ENCODE measurements at places on chromosomes 5 and 9.

- DNase-seq, result no peak
Measured at GRCh38 chr9:85742597-85742936, 813 bp upstream of the AGTPBP1 start.

GRCh38 chr5:54083851-54084250 lies 226.5 kb downstream of the ARL15 start:
- no peak for DNase-seq

DNA sequence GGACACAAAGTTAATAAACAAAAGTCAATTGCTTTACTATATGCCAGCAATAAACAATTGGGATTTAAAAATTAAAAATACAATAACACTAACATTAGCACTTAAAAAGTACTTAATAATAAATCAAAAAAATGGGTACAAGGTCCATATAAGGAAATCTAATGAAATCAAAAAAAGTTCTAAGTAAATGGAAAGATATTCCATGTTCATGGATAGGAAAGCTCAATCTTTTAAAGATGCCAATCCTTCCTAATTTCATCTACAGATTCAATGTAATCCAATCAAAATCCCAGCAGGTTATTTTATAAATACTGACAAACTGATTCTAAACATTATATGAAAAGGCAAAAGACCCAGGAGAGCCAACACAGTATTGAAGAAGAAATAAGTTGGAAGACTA lies 41.9 kb downstream of the BTNL9 start:
- no peak for DNase-seq

- no peak for DNase-seq
Measured at GRCh38 chr9:123080444-123080843, 47.0 kb downstream of the GPR21 start.

GRCh38 chr5:57613741-57614140 lies 131.1 kb upstream of the ACTBL2 start:
- no peak for DNase-seq

- DNase-seq, result no peak
Measured at GRCh38 chr9:128362774-128363173, 8.4 kb upstream of the URM1 start.

- no peak for DNase-seq
Measured at GRCh38 chr5:79878721-79879336, 112.2 kb downstream of the MTX3 start.

- DNase-seq, result no peak
Measured at GRCh38 chr5:159331093-159331973, 1.0 kb upstream of the IL12B start.

DNA sequence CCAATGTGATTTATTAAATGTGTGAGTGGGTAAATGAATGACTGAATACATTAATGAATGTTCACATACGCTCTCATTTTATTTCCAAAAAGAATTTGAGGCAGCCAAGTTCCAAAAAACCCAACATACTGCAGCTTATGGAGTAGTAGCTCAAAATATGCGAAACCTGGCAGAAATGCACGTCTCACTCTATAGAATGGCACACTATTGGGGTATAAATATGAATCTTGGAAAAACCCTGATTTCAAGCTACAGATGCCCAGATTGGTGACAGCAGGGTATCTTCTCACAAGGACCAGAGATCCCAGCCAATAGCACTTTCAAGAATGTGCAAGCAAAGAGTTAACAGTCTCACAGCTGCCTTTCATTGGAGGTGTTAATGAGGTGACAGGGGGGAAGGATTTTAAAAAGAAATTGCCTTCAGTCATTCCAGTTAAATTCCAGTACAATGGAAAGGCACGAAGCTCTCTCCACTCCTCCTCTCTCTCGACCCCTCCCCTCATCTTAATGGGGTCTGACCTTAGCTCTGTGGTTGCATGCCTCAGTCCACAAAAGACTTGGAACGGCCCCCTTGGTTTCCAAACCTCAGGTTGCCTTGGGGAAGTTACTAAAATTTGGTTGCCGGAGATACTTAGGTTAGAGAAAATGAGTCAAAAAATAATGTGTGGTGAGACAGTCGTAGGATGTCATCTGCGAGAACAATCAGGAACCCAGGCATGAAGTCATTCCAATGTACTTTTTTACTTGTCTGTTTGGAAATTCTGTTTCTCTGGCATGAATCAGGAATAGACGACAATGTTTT lies 307.4 kb downstream of the NFIB start:
- no peak for DNase-seq

DNA sequence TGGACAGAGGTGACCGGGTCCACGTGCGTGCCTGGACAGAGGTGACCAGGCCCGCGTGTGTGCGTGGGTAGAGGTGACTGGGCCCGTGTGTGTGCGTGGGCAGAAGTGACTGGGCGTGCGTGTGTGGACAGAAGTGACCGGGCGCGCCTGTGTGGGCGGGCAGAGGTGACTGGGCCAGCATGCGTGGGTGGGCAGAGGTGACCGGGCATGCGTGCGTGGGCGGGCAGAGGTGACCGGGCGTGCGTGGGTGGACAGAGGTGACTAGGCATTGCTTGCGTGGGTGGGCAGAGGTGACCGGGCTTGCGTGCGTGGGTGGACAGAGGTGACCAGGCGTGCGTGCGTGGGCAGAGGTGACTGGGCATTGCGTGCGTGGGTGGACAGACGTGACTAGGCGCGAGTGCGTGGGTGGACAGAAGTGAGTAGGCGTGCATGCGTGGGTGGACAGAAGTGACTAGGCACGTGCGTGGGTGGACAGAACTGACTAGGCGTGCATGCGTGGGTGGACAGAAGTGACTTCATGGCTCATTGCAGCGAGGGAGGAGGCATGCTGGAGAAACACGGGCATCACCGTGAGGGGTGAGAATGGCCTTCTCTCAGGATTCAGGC lies 254.1 kb upstream of the IRX4 start:
- DNase-seq, result no peak

All from RWPE2 (cell line).